ENCODE measurements at places on chromosomes 7 and 10.

- DNase-seq = no peak
Measured at GRCh38 chr7:120843109-120843508, 14.8 kb downstream of the TSPAN12 start.

DNA sequence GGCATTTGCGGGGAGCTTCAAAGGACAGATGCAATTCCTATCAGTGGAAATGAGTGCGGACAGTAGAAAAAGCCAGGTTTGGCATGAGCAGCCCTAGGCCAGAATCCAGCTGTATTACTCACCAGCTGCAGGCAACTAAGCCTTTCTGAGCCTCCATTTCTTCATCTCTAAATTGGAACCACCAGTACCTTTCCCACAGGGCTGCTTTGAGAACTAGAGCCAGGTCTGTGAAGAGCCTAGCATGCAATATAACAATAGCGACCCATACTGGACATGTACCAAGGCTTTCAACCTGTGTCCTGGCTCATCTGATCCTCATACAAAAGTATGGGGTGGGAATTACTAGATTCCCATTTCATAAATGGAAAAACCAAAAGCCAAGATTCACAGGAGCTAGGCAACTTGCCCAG, 101.0 kb downstream of the GSAP start:
- no peak for DNase-seq

DNA sequence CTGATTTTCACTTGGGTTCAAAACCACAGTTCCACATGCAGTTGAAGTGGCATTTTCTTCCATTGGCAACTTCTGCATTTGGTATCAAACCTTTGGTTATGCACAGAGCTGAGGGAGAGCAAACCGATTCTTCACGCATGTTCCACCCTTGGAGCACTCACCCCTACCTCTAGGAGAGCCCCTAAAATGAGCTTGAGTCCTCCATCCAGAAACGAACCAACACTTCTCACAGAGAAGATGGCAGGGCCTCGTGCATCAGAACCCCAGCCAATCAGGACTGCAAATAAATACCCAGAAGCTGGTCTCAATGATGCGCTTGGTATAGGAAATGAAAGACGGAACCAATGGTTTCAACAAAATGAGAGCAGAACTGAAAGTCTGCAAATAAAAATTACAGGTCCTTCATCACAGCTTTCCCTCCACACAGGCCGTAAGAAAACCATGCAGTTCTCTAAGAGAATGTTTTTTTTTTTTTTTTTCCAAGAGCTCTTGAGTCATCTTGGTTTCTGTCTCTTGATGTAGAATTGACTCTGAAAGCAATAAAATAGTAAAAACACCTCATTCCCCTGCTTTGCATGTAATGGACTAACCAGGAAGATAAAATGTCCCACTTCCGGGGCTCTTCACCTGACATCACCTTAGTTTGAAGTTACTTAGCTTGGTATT, 23.9 kb downstream of the KLF6 start:
- DNase-seq = no peak

GRCh38 chr7:151245360-151246101, 3.0 kb downstream of the SMARCD3 start:
- DNase-seq = no peak

- DNase-seq = no peak
Measured at GRCh38 chr7:55258631-55259030, 106.5 kb upstream of the LANCL2 start.
